ENCODE measurements at places on chromosomes 5 and 9.

- no peak for DNase-seq
These were observed 2185.8 kb upstream of the ACO1 start for GRCh38 chr9:30198463-30199309.

GRCh38 chr9:99373912-99374311 lies 151.8 kb downstream of the SEC61B start:
- no peak for DNase-seq

DNA sequence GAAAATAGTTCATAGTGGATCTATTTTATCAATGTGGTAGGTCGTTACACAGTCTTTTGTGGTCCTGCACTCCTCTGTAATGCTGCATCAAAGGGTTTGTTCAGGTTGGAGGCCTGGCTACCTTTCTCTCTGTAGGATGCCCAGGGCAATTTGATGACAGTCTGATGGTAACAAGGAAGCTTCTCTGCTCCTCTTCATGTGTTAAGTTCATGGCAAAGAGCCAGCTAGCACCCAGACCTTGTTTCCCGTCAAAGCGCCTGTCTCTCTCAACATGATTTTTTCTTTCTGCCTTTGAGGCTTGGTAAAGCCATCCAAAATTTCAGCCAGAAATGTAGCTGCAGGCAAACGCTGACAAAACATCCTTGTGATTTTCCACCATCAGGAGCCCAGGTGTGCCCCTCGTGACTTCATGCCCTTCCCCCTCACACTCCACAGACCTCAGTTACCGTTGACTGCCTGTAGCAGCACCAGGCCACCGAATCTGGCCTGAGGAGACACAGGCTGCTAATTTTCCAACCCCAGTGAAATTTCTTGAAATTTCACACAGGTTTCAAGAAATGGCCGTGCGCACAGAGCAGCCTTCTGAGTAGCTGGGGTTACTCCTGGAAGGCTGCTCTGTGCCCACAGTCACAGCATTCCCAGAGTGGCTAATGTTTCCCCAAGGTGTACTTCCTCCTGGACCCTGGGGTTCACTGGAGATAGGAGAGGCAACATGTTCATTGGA lies 292.7 kb downstream of the CWC27 start:
- no peak for DNase-seq

GRCh38 chr9:78280982-78281668 lies 15.8 kb upstream of the PSAT1 start:
- DNase-seq, result no peak

GRCh38 chr9:83166372-83166771 lies 103.4 kb upstream of the RASEF start:
- no peak for DNase-seq

GRCh38 chr5:35223787-35224395 lies 6.4 kb downstream of the PRLR start:
- no peak for DNase-seq

DNA sequence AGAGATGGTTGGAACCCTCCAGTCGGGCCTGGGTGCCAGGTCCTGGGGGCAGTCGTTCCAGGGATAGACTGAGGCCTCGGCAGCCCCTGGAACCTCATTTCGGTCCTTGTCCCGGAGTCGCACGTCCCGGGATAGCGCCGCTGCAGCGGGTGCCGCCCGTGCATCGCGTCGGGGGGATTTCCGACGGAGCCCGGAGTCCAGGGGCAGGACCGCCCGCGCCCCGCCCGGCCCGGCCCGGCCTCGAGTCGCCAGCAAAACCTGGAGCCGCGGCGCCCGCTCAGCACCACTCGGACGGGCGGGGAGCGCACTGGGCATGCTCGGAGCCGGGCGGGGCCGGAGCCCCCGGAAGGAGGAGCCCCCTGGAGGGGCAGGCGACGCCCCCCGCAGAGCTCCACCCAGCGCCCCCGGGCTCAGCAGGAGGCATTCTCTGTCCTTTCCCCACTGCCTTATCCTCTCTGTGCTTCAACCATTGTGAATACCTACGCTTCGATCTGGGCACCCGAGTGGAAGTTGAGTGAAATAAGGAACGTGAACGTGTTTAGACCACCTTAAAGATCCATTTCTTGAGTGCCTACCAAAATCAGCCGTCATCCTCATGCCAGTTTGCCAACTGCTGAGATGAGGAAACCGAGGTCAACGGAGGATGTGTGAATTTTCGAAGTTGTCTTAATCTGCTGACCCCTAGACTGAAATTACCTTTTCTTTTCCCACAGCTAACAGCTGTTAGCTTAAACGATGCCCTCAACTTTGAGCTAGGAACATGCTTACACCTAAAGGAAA lies 1.7 kb upstream of the PTPN3 start:
- no peak for DNase-seq

DNA sequence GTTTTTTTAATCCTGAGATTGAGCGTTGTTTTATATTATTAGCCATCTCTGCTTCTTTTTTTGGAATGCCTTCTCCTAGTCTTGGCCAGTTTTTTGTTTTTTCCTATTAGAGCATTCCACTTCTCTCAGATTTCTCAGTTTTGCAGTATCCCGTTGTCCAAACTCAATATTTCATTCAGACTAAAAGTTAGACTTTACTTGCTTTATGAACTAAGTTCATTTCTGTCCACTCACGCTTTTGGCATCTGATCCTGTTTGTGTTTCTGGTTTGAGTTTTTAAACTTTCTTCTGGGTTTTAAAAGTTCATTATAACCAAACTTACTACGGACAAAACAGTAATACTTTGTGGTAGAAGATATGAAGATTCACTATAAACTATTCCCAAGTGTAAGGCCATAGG lies 288.3 kb upstream of the MPDZ start:
- DNase-seq, result no peak

Measured in activated T-cell treated with anti-CD3 and anti-CD28 coated beads, Interleukin-2, amount 50 U/mL, for 48 hours (primary cell).